Fibroblast of skin of left biceps (primary cell): ENCODE measurements at places on chromosomes 7 and 10.

DNA sequence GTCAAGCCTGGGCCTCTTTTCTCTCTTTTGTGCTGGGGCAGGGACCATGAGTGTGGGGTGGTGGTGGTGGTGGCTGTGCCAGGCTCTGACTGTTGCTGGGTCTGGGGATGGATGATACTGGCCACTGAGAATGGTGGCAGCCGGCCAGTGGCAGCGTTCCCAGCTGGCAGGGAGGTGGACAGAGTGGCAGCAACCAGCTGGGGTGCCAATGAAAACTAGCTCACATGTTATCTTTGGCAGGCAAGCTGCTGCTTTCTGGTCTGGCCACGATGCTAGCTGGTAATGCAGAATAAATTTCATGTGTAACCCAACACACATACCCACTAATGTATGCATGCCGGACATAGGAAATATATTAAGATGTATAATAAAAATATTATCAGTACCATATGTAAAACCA is 95.0 kb upstream of the SLC26A5 start:
- no peak for DNase-seq

DNA sequence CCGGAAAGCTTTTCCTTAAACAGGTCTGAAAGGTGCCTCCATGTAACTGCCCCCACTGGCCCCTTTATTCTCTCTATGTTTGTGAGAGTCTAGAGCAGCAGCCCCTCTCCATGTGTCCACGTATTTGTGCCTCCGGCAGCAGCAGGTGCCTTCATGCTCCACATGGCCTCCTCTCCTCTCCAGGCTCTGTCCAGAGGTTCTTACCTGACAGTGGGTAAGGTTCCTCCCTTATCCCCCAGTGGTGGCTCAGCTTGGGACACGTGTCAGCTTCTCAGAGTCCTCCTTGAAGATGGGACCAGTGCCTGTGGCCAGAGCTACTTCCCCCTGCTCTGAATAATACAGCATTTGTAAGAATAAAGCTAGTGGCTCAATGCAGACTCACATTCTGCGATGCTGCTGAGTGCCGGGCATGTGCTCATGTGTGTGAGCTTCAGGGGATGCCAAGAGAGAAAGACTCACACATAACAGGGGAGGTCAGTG is 7.9 kb downstream of the CALML3 start:
- no peak for DNase-seq

DNA sequence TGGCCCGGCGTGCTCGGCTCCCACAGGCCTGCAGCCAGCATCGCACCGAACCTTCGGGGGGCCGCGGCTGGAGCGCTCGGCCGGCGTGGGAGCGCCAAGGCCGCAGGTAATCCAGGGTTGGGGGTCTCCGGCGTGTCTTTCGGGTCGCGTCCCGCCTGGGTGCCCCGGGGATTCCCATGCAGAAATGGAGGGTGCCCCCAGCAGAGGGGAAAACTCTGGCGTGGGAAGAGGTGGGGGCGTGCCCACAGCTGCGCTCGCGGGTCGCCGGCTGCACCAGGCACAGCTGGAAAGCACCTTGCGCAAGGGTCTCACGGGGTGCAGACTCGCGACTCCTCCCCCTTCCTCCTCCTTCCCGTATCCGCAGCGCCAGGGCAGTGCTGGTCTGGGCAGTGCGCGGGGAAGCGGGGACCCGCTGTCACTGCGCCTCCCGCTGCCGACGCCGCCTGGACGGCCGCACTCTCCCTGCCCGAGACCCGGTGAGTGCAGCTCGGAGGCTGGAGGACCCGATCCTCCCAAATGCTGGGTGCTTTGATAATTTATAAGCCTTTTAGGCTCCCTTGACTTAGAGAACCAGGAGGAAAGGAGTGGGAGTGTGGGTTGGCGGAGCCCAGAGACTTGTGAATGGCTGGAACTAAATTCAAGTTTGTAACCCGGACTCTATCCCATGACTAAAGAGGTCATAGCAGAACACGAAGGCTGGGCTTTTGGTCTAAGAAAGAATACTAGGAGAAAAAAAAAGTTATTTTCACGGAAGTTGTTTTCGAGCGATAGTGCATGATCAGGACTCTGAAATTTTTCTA is 489 bp downstream of the MAP3K8 start:
- DNase-seq: no peak

- DNase-seq: no peak
Measured at GRCh38 chr10:95873139-95873538, 34.6 kb upstream of the CC2D2B start.

DNA sequence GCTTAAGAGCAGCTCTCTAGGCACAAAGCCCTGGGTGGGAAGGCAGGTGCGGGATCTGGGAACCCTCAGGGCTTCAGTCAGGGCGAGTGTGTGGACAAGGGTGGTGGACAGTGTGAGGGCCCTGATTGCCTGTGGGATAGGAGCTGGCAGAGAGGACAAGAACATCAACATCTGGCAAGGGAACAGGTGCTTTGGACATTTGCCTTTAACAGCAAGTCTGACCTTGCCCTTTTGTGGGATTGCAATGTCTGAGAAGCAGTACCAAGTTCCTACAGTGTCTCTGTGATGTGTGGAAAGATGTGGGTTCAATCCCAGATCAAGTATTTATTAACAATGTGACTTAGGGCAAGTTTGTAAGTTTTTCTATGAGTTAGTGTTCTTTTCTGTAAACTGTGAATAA is 46.7 kb downstream of the TFAM start:
- DNase-seq: no peak

GRCh38 chr10:69497611-69498390 is 46.5 kb downstream of the TSPAN15 start:
- DNase-seq: no peak

DNA sequence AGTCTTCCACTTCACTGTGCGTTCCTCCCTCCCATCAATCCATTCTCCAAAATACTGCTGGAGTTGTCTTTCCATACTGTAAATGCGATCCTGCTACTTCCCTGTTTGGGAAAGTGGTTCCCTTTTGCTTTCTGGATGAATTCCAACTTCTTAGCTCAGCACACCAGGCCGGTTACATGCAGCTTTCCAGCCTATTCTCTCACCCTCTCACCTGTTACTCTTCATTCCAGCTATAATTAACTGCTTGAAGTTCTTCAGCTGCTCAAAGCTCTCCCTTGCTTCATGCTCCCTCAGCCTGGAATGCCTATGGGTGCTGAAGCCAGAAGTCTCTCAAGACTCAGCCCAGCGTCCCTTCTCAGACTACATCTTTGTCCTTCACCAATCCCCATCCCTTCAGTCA is 6.0 kb upstream of the ZNRF2 start:
- no peak for DNase-seq

GRCh38 chr7:22302951-22303423 is 54.0 kb downstream of the RAPGEF5 start:
- no peak for DNase-seq
